ENCODE measurements at places on chromosomes 4 and X. TPM values are rescaled to one million over a fixed set of nuclear protein-coding genes. Genes with fewer than 3 reads are reported as not detected.

ARR3 gene
- not detected for polyA plus RNA-seq

VSIG1 gene
- polyA plus RNA-seq = 0.22 TPM

TFDP3 gene
- polyA plus RNA-seq = not detected

P2RY8 gene
- polyA plus RNA-seq = not detected

AKAP4 gene
- not detected for polyA plus RNA-seq

BANK1 gene
- polyA plus RNA-seq = 0.25 TPM

MAGEA4 gene
- polyA plus RNA-seq = not detected

TMEM47 gene
- polyA plus RNA-seq = 62.1 TPM

TMSB15C gene
- polyA plus RNA-seq = 4.4 TPM

GC gene
- polyA plus RNA-seq = not detected

AFP gene
- polyA plus RNA-seq = 1.1 TPM

FAAH2 gene
- 0.53 TPM for polyA plus RNA-seq

GLRA2 gene
- not detected for polyA plus RNA-seq

ARHGAP6 gene
- 3.7 TPM for polyA plus RNA-seq

TMSB15B gene
- polyA plus RNA-seq = 14.0 TPM

MECP2 gene
- 12.8 TPM for polyA plus RNA-seq

DNA sequence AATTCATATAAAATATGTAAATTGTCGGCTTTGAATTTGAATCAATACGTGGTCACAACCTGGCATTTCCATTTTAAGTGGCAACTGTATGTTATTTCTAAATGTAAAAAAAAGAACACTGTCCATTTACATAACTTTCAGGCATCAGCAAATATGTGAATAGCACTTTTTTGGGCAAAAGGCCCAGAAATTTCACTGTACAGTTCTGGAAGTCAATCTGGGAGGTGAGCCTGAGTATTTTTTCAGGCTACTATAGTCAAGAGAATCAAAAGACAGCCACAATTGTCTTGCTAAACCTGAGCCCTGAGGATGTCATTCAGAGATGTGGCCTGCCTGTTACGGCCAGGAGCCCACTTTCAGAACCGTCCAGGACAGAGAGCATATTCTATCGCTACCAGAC, 543.9 kb upstream of the MAGEB2 start:
- DNase-seq = no peak

GRCh38 chr4:76607266-76607799, 172.3 kb downstream of the SHROOM3 start:
- no peak for DNase-seq

GRCh38 chrX:156008915-156009314, 11.4 kb downstream of the IL9R start:
- DNase-seq = no peak

- DNase-seq = no peak
These were observed 3.5 kb downstream of the RAB9B start for GRCh38 chrX:103828529-103828928.

DNA sequence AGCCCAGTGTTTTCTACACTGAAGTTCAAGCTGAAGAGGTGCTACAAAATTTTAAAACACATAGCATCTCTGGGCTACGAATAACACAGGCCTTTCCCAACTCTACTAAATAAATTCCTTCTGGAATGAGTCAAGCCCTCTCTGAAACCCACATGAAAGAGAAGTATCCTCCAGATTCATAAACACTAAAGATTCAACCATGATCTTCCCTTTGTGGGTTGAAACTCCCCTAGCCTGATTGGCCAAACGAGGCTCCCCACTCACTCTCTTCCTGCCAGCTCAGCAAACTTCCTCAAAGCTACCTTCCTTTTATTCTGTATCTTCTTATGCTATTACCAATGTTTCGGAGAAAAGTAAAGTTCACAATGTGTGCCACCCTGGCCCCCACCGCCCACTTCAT, 95.4 kb downstream of the NKX6-1 start:
- no peak for DNase-seq

DNA sequence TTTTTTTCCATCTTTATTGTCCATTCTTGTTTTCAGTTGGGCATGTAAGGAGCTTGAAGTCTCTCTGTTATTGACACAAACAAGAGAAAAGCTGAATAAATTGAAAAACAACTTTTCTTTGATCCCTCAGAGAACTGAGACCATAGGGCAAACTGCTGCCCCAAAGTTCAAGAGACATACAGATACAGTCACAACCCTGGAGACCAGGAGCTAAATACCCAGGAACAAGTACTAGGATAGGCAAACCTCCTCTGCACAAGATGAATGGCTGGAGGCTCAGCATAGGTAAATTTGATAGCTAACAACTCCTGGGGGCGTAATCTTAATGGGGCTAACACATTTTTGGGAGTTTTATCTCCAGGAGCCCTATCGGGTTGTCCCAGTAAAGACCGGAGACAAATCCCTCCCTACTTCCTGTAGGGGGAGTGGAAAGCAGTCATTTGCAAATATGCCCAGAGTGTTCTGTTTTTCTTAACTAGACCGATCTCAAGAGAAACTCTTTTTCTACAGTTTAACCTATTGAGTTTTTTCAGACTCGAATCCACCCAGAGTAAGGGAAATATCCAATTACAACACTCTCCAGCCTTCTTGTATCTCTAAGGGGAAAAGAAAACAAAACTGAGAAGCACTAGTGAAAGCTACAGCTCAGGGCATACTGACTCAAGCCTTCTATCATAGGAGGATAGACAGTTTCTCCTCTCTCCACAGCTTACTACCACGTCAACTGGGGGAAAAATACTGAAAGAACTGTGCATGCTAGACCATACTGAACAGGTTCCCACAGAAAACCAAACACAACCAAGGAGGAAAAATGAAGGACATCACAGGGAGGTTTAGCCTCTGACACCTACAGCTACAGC, 23.1 kb downstream of the MAGEA8 start:
- no peak for DNase-seq

- no peak for DNase-seq
These were observed 43.9 kb downstream of the FAM53A start for GRCh38 chr4:1640190-1640589.

- no peak for DNase-seq
These were observed 276.6 kb upstream of the FAT1 start for GRCh38 chr4:187000281-187000680.

DNA sequence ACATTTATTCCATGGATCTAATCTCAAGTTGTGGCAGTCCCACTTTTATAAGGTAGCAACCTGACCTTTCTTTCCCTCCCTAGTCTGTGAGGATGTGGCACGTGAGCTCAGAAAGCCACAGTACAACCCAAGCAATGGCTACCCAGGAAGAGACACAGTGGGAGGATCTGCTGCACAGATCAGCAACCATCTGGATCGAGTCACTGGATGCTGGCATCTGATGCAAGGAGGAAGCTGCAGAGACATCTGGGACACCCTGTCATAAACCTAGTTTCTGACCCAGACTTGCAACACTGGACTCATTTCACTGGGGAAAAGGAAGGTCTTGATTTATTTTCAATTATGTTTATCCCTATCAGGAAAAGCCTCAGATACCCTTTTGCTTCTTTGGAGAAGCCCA, 327.1 kb downstream of the PAPSS1 start:
- no peak for DNase-seq

DNA sequence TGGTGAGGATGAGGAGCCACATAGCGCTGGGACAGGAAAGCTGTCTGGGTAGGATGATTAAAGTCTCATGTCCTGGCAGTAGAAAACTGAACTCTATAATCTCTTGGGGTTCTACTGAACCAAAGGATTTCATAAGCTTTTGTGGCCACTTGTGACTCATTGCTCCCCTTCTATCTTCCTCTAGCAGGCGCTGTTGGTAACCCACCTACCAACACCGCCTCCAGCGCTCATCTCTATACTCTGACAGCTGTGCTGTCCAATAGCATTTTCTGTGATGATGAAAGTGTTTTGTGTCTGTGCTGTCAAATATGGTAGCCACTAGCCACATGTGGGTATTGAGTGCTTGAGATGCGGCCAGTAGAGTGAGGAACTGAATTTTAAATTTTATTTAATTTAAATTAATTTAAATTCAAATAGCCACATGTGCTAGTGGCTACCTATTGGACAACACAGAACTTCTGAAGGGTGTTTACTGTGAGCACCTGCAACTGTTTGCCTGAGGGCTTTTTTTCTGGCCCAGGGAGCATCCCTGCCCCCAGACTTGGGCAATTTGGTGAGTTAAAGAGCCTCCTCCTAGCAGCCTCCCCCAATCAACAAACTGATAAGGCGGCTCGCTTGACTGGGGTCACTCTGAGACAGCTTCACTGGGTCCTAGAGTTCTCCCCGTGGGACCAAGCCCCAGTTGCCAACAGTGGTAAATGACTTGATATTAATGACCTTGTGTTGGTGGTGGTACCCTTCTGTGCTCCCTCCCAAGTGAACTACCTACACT, 169.2 kb upstream of the ATP6AP2 start:
- DNase-seq = no peak

DNA sequence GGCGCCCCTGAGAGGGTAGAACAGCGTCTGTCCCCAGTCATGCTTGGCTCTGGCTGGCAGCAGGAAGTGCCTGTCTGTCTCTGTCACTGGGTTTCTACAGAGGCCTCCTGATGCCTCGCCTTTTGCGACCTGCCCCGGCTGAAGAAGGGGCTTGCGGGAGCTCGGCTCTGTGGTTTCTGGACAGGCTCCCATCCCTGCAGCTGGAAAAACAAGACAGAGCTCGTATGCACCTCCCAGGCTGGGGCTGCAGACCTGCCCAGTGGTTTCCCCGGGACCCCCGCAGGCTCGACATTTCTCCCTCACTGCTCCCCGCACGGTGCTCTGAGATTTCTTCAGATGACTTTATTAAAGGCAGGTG, 57.0 kb upstream of the SORCS2 start:
- peak; percentile 20 for DNase-seq

DNA sequence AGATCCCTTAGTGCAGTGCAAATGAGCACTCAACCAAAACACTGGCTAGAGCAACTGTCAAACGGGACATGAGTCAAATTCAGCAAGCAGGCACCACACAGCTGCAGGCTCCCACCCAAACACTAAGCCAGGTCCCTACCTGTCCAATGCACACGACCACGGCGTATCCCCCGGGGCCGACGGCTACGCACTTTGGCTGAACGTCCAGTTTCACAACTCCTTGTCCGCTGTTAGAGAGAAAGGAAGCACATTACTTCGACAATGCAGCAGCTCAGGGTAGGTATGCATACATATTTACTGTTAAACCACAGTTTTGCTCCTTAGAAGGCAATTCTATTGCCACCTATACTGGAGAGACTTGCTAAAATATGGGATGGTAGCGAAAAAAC, 35.4 kb downstream of the WDR1 start:
- no peak for DNase-seq

GRCh38 chr4:41406113-41406516, 131.8 kb upstream of the LIMCH1 start:
- DNase-seq = no peak

GRCh38 chrX:104195489-104196084, 29.3 kb downstream of the FAM199X start:
- DNase-seq = no peak

GRCh38 chr4:64250488-64250887, 158.8 kb downstream of the TECRL start:
- DNase-seq = no peak

DNA sequence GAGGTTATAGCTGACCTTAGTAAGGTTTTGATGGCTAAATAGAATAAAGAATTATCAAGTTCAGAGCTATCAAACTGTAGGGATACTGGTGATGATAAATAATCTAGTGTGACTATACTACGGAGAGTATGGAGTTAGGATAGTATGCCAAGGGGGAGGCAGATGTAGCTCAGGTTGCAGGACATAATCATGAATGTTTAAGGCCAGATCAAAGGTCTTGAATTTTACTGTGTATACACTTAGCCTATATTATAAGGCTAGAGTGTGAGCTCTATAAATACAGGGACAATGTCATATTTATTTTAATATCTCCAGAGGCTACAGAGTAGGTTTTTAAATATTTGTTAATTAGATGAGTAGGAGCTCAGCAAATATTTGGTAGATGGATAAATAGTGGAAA, 131.1 kb upstream of the STIM2 start:
- DNase-seq = no peak

GRCh38 chr4:105067946-105068345, 78.7 kb upstream of the TET2 start:
- DNase-seq = no peak

DNA sequence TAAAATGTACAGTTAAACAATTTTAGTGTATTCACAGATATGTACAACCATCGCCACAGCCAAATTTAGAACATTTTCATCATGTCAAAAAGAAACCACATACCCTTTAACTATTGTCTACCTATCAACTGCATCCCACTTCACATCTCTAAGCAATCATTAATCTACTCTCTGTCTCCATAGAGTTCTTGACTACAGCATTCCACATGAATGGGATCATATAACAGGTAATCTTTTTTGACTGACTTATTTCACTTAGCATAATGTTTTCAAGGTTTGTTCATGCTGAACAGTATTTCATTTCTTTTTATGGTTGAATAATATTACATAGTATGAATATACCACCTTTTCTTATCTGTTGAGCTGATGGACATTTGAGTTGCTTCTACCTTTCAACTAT, 281.4 kb upstream of the EDA2R start:
- DNase-seq = no peak

DNA sequence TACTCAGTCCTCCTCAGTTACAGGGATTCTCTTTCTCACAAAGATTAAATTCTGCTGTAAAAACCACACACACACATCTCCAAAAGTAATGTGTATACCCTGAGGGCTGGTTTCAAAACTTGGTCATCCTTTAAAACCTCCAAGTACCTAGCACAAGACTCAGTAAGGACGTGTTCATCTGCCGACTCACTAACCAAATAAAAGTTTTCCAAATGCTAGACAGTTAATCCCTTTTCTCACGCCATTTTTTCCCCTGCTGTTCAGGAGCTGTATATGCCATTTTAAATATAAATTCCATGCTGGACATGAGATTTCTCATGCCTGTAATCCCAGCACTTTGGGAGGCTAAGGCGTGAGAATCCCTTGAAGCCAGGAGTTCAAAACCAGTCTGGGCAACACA, 3.9 kb upstream of the SAT1 start:
- DNase-seq = no peak

GRCh38 chrX:69876221-69876620, 173.5 kb downstream of the AWAT2 start:
- DNase-seq = no peak

GRCh38 chrX:49761481-49761880, 65.7 kb upstream of the PAGE1 start:
- no peak for DNase-seq

GRCh38 chr4:11483046-11483445, 54.4 kb upstream of the HS3ST1 start:
- DNase-seq = no peak

DNA sequence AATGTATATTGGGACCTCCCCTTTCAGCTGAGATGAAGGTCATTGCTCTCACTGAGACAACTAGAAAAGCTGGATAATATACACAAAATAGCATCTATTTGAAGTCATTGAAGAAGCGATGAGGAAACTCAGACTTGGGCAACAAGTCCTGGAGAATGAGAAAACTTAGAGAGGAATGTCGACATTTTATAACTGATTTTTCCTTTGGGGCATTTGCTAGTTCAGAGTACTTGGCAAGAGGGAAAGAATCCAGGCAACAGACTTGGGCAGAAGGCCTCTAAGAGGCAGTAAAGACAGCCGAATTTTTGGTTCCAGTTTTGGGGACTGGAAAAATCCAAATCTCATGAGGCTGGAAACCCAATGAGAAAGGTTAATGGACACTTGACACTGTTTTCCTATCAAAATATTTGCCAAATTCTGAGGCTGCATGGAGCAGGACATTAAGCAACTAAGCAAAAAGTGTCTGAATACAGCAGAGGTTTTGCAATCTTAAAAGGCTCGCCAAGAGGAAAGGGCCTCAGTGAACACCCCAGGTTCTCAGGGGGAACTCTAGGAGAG, 21.0 kb upstream of the ANXA5 start:
- DNase-seq = no peak

Data from AG04450 (cell line).